ENCODE measurements at places on chromosomes 6 and 20.
A peak's percentile ranks its signal among the peaks of the same experiment; 100 is the strongest.

DNA sequence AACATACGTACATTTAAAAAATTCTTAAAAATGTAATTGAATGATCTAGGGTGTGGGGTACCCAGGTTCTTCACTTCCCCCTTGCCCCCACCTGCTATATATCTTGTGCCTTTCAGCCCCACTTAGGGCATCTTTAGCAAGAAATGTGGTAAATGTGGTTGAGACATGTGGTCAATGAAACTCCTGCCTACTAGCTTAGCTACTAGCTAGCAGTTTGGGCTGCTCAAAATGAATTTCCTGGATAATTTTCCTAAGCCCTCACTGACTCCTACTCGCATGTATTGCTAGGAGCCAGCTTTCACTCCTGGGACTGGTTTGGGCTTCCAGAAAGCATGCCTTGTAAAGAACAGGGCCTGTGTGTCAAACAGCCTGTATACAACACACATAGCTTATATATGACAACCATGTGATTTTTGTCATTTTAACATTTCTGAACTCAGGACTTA lies 257.3 kb downstream of the ATXN1 start:
- no peak for DNase-seq

GRCh38 chr6:26025047-26025893 lies 62.0 kb upstream of the HFE start:
- no peak for DNase-seq

- peak; percentile 39 for DNase-seq
These were observed 3.0 kb upstream of the GOPC start for GRCh38 chr6:117605169-117605826.

DNA sequence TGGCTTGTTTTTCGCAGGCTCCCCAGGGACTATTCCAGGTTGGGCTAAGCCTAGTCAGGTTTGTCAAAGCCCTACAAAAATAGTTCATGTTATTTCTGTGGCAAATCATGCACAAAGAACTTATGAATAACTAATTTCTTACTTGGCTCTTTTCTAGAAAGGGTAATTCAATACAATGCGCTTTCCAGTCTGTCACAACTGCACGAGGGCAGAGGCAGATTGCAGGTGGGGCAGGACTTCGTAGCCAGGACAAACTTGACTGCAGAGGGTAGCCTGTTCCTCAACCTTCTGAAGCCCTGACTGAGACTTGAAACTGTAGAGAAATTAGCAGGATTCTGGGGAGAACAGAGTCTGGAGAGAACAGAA lies 253.5 kb downstream of the QKI start:
- no peak for DNase-seq

DNA sequence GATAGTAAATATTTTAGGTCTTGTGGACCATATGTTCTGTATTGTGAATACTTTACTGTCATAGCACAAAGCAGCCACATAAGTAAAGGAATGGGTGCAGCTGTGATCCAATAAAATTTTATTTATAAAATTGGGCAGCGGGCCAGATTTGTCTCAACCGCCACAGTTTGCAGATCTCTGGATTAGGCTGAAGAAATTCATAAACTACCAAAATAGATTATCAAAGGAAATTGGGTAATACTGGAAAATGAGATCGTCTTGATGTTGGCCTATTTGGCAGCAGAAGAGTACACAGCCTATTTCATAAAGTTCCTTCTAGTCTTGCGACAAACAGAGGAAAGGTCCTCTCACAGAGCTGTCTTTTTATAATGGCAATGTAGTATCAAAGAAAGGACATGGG lies 69.8 kb downstream of the DZANK1 start:
- no peak for DNase-seq

GRCh38 chr6:127348028-127348661 lies 4.7 kb upstream of the ECHDC1 start:
- DNase-seq, result no peak

- no peak for DNase-seq
These were observed 690.7 kb downstream of the DOK5 start for GRCh38 chr20:55166063-55166462.

DNA sequence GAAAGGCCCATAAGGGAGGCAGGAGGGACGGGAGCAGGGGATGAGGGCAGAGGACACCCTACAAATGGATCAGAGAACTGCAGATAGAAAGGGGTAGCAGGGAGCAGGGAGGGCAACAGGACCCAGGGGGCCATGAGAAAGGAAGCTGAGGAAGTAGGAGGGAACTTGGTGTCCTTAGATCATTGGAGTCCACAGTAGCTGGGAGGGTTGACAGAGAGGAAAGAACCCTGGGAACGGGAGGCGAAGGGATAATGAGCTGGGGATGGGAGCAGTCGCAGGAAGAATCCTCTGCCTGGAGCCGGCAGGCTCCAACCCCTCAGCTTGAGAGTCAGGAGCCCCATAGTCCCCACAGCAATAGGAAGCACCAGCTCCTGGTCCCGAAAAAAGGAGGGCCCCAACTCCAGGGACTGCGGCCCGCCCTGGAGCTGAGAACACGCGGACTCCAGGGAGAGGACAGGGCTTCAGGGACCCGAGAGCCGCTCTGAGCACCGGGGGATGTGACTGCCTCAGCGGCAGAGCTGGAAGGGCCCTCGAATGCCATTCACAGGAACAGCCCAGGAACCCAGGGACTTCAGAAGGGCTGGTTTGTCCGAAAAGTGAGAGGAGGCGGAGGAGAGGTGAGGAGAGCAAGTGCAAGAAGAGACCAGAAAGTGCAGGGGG lies 32.7 kb downstream of the HLA-A start:
- DNase-seq, result no peak

GRCh38 chr6:157226761-157227160 lies 96.6 kb downstream of the TMEM242 start:
- no peak for DNase-seq

GRCh38 chr20:6671829-6672228 lies 95.7 kb upstream of the BMP2 start:
- DNase-seq, result no peak

DNA sequence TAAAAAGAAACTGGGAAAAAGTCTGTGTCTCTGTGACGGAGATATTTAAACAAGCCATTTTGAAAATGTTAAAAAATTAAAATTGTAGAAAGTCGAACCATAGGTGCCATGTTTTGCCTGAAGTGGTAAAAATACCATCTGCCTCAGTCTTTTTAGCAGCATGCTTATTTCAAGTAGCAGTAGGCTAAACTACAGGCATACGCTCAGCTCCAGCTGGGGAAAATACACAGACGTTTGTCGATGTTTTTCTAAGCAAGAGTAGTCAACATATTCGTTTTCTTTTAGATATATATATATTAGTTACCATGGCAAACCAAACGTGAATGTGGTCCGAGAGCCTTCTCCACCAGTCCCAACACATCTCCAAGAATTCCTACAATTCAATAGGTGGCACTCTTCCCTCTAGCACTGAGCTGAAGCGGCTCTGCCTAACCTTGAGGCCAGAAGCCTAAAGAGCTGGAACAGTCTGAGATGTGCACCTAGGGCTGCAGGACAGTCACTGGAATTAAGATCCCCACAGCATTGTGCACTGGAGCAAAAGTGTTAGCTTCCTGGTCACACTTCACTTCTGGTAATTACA lies 70.2 kb upstream of the BEND3 start:
- DNase-seq, result no peak

DNA sequence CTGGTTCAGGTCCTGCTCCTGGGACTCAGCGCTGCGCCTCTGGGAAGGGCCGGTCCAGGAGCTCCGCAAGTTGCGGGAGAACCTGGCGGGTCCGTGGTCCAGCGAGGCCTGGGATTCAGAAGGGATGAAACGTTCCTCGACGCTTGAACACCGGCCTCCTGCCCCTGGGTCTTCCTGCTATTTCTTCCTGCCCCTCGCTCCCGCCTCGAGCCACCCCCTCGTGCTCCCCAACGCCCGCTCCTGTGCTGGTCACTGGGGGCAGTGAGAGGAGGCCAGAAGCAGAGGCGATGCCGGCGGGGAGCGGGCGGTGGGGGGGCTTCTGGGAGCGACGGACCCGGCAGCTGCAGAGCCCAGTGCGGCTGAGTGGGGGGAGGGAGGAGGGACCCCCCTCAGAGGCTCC lies 20.8 kb upstream of the KIF25 start:
- no peak for DNase-seq

DNA sequence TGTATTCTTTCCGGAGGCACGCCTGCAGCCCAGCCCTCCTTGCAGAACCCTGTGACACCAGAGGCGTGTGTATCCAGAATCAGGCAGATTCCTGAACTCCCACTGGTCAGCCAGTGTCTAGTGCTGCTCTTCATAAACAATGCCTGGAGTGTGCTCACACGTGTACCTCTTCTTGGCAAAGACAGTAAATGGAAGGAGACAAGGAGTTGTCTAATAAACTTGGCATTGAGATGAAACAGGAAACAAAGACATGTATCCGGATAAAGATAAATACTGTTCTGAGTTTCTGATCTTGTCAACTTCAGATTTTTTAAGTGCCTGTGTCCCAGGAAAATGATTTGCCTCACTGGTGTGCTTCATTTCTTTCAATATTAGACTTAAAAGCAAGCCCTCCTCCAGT lies 1.7 kb downstream of the RPS6KA2 start:
- no peak for DNase-seq

DNA sequence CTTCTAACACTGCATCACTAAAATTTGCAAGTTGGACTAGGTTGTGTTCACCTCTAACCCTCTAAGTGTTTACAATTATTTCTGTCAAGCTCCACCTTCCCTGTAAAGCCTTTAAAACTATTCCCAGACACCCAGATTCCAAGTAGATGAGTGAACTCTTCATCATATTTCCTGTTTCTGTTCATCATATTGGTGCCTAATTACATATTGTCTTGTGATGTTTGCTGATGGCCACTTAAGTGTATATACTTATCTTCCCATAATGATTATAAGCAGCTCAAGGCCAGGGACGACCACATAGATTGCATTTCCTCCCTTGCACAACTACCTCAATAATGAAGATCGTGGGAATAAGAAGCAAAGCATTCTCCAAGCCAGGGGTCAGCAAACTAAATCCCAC lies 16.8 kb downstream of the TNFRSF21 start:
- DNase-seq, result no peak

GRCh38 chr20:48292806-48293205 lies 507.5 kb upstream of the SULF2 start:
- no peak for DNase-seq

- DNase-seq, result no peak
These were observed 52.2 kb downstream of the JARID2 start for GRCh38 chr6:15297895-15298590.

DNA sequence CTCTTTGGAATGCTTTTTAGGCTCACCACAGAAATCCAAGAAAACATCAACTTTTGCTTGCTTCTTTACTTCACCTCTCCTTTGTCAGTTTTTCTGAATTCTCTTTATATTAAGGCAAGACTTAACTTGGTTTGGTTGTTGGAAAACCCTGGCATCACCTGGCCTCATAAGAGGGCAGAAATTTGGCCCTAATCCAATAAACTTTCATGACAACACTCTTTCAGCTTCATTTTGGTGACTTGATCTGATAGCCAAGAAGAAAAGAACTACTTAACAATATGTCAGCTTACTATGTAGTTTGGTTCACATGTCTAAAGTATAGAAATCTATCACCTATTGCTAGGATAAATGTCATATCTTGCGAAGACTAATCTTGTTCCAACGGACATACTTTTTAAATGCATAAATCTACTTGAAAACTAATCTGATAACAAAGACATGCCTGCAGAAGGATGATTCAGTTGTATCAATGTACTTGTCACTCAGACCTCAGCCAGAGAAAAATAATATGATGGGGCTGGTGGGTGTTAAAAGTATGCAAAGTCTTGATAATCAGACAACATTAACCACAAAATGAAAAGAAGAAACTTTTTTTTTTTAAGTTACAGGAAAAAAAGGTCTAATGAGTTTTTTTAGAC lies 19.3 kb upstream of the HBS1L start:
- DNase-seq, result no peak

- no peak for DNase-seq
These were observed 46.8 kb downstream of the SNX5 start for GRCh38 chr20:17921774-17922173.

DNA sequence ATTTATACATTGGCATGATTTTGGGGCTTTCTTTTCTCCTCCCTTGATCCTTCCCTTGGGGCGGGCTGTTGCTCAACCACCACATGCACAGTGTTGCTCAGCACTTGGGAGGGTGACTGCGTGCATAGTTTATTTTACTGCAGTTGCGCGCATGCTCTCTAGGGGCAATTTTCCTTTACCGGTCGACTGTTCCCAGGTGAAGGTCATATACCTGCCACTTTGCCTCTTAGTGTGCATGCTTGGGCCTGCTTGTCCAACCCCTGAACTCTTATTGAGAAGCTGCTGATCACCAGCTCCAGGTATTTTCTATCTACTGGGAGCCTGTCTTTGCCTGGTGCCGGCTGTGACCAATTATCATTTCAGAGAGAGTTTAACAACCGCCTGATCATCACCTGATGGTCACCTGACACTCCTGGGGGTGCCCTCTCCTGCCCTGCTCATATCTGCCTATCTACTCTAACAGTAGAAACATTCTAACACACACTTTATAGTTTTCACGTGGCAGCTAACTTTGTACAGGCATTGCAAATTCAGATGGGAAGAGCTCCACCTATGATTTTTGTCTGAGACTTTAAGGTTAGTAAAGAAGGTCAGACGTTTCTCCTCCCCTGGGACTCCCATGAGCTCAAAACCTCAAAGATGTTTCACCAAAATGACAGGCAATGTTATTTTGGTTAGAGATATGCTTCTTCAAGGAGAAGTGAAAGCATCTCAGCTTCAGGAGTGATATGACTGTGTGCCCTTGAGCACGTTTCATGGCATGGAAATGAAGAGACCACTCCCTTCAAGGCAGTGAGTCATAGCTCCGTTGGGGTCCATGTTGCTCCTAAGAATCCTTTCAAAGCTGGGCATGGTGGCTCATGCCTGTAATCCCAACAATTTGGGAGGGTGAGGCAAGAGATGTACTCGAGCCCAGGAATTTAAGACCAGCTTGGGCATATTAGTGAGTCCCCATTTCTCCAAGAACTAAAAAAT lies 227.5 kb upstream of the MYLIP start:
- no peak for DNase-seq

- no peak for DNase-seq
These were observed 5.3 kb downstream of the CDKN1A start for GRCh38 chr6:36683656-36684446.

- no peak for DNase-seq
These were observed 18.1 kb upstream of the ATRN start for GRCh38 chr20:3452690-3453089.

GRCh38 chr20:4601630-4602296 lies 119.9 kb upstream of the PRND start:
- DNase-seq, result no peak

DNA sequence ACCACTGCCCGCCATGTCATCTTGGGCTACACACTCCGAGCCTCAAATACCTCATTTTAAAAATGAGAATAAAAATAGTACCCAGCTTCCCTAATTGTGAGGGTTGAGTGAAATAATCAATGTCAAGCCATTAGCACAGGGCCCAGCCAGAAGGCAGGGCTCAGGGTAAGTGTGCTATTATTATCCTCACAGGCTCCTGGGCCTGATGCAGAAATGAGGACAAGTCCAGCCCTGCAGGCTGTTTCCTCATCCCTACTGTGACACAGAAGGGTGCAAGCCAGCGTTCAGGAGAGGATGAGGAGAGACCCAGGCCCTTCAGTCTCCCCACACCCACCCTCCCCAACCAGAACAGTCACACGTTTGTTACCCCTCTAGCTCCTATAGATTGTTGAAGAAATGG lies 4.0 kb downstream of the DLK2 start:
- no peak for DNase-seq
